ENCODE measurements at places on chromosomes 4 and X.

GRCh38 chr4:133865612-133866327 lies 335.8 kb downstream of the PABPC4L start:
- DNase-seq: no peak

DNA sequence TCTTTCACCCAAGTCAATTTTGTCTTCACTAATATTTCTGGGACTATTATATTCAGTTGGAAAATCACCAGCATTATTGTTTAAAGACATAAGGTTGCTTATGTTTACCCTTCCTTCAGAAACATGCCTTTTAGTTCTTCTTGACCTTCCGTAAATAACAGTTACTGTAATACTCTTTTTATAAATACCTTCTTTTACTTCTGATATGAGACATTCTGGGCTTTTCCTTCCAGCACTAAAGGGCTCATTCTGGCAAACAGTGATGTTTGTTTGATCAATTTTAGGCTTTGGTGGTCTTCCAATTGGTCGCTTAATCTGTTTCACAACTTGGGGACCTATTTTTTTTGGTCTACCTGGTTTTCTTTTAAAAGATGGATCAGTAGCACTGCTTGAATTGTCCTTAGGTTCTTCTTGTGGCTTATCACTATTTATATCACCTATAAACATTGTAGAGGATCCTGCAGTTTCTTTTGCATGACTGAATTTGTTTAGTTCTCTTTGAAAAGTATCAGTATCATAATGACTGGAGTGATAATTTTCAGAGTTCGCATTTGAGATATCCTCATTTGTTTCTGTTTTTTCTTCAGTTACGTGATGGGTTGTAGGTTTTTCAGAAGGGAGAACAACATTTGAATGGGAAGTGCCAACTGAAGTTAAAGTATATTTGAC lies 64.8 kb downstream of the NCAPG start:
- no peak for DNase-seq

- no peak for DNase-seq
Measured at GRCh38 chrX:153549231-153549630, 31.8 kb downstream of the ATP2B3 start.

GRCh38 chr4:25861280-25861950 lies 1.4 kb downstream of the SEL1L3 start:
- DNase-seq: no peak

GRCh38 chr4:139530833-139531427 lies 25.1 kb downstream of the SETD7 start:
- DNase-seq: peak; percentile 43

DNA sequence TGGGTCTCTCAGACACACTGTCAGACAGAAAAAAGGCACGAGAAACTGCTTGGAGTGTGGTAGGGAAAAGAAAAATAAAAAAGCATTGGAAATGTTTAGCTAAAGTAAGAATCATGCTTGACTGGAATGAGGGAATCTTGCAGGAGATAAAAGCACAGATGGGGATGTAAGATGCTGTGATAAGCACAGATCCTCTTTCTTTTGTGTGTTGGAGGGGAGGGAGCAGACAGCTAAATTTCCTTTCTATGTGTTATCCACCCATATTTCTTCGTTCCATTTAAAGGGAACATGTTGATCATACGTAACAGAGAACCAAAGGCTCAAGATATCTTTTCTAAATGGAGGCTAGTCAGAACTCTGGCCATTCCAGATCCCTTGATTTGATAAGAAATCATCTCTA lies 614.0 kb upstream of the LCORL start:
- no peak for DNase-seq

- peak; percentile 22 for DNase-seq
Measured at GRCh38 chr4:2009651-2010233, 968 bp upstream of the NELFA start.

Data from activated CD4-positive, alpha-beta T cell treated with anti-CD3 and anti-CD28 coated beads for 24 hours (primary cell).